CD4-positive, alpha-beta memory T cell (primary cell): ENCODE measurements at places on chromosomes 16 and 17. TPM values are rescaled to one million over a fixed set of nuclear protein-coding genes. Genes with fewer than 3 reads are reported as not detected.

FOXC2 gene
- not detected for total RNA-seq

- no peak for DNase-seq
These were observed 37.0 kb upstream of the CCDC182 start for GRCh38 chr17:57782062-57782490.

GRCh38 chr17:41784207-41784744 lies 2.2 kb downstream of the JUP start:
- no peak for DNase-seq

PMP22 gene
- total RNA-seq = 0.76 TPM

METTL22 gene
- 49.8 TPM for total RNA-seq

- DNase-seq = no peak
These were observed 26.1 kb downstream of the RCVRN start for GRCh38 chr17:9878786-9879525.

GRCh38 chr16:54282928-54283724 lies 3.5 kb downstream of the IRX3 start:
- DNase-seq = no peak

- no peak for DNase-seq
These were observed 1.7 kb upstream of the CCL1 start for GRCh38 chr17:34364751-34365150.

DNA sequence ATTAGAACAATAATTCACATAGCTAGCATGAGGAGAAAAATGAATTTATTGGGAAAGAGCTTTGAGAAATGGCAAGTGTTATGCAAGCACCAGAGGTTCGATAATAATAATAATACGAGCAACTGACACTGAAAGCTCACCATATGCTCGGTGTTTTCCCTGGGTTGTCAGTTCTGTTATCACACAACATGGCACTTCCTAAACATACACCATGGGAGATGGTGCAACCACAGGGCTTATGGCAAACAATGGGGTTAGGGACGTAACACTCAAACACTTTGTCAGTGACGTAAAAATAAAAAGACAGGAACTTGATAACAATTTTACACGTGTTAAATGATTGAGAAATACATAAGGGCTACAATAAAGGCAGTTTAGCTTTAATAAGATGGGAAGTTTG lies 23.7 kb downstream of the OR1D5 start:
- DNase-seq = no peak

PMFBP1 gene
- 0.73 TPM for total RNA-seq

DNA sequence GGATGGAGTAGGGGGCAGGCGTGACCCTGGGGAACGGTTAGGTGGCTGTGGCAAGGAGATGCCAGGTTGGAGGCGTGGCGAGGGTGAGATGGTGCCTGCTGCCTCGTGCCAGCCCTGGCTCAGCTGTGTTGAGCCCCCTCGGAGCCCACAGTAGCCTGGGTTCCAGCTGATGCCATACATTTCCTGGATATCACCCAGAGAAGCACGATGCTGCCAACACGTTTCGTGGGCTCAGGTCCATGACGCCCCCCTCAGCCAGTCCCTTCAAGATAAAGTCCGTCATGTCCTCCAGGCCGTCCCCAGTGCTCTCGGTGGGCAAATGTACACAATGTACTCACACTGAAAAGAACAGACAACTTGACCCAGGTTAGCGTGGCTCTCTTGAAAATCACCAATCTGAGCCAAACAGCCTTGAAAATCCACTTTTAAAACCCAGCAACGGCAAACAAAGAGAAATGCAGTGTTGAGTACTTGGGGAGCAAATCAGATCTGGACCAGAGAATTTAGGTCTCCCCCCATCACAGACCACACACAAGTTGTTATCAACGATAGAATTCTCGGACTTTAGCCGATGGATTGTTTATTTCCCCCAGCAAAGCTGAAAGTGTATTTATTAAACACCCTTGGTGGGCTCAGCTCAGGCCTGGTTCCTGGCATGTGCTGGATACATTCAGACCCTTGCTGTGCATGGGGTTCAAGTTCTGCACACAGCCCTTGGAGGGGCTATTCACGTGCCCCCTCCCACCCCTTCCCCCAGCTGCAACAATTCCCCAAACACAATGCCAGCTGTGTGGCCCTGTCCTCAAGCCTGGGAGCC lies 102.8 kb upstream of the PLCG2 start:
- no peak for DNase-seq

GRCh38 chr16:66984892-66985311 lies 3.5 kb upstream of the CES4A start:
- DNase-seq = no peak

DNA sequence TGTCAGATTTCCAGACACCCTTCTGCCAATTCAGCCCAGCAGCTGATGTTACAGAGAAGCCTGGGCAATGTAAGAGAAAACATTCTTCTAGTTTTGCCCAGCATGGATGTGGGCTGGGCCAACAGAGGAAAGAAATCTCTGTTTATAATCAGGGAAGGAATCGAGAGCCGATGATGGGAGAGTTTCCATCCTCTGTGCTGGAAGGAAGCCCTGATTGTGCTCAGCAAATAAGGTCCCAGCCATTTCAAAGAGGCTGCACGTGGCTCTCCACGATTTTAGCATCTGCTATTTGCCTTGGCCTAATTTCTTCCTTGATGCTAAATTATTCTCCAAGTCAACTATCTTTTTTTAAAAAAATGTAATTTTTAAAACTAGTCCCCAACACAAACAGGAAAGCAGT lies 70.0 kb downstream of the IRX6 start:
- no peak for DNase-seq

- no peak for DNase-seq
These were observed 59.9 kb downstream of the SEC14L1 start for GRCh38 chr17:77200711-77201110.

DNA sequence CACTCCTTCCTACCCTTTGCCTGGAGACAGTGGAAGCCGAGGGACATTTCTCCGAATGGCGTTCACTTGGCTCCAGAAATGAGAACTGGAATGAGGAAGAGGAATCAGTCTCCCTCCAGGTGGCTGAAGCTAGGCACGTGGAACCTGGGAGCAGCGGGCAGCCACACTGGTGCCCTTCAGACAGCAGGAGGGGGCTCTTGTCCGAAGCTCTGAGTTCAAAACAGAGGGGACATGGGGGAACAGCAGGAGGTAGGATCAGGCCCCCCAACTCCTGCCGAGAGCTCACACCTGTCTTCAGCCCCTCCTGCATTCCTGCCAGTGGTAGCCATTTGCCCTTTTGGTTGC lies 41.5 kb downstream of the TMEM235 start:
- no peak for DNase-seq

- DNase-seq = no peak
These were observed 613.5 kb downstream of the RBFOX1 start for GRCh38 chr16:7946142-7946541.

DNA sequence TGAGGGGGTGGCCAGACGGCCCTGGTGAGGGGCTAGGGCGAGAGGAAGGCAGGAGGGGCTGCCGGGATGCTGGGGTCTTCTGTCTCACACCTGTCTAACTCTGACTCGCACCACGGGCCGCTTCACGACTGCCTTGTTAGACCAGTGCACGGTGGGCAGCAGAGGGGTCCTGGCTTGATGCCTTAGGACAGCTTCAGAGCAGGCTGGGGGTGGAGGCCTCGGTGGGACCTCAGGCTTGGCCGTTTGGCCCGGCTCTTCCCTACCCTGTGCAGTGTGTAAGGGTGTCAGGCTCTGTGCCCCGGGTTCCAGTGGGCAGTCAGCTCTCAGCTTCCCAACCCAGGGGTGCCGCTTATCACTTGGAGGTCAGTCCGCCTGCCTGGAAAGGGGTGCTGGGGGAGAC lies 100.7 kb downstream of the OR1D5 start:
- DNase-seq = no peak

SOST gene
- not detected for total RNA-seq

RHBDL1 gene
- total RNA-seq = 2.4 TPM

MED13 gene
- 77.8 TPM for total RNA-seq

DNA sequence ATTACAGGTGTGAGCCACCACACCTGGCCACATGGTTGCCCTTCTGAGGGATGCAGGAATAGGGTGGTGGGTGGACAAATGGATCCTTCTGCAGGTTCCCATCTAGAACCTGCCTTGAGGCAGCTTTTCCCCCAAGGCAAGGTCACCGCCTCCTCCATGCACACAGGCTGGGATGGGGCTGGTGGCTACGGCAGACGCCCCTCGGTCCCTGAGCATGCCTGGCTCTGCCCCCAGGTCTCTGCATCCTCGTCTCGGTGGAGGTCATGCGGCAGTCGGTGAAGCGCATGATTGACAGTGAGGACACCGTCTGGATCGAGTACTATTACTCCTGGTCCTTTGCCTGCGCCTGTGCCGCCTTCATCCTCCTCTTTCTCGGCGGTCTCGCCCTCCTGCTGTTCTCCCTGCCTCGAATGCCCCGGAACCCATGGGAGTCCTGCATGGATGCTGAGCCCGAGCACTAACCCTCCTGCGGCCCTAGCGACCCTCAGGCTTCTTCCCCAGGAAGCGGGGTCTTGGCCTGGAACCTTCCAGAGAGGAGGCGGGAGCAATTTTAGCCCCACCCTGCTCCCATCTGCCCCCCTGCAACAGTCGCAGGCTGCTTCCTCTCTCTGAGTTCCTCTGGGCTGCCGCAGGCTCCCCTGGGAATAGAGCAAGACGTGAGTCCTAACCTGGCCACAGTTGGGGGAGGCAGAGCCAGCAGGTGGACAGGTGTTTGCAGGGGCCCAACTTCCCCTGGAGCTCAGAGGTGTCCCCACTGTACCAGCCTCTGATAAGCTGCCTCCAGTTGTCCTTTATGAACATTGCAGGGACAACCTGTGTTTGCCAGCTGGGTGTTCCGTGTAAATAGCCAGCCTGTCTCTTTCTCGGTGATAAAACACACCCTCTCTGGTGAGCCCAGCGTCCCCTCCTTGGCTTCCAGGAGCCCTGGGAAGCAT lies 11.7 kb downstream of the CACNG1 start:
- DNase-seq = no peak

CES4A gene
- total RNA-seq = 21.9 TPM

DNA sequence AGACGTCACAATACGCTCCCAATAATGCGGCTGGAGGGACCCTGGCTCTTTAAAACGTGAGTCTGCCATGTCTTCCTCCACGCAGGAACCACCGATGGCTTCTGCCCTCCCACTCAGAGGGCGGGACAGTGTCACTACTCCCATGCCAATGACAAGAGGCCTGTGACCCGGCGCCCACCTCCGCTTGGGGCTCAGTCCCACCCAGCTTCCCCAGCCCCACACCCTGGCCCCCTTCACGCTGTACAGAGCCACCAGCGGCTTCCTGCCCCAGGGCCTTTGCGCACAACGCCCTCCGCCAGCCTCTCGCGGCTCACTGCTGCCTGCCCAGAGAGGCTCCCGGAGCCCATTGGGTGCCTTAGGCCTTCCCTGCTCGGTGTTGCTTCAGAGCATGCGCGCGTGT lies 29.5 kb upstream of the ZNF469 start:
- no peak for DNase-seq

DNA sequence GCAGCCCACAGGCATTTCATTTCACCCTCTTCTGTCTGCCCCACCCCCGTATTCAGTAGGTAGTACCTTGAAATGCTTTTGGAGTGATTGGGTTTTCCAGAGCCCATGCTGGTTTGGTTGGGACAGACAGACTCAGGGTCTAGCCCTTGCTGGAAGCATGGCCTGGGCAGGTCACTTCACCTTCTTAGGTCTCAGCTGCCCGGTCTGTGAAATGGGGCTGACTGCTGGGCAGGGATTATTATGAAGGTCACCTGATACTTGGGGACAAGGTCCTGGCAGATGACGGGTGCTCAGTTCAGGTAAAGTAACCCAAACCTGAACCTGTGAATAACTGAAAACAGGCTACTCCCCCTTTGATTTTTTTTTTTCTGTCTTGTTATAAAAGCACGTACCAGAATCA lies 116.0 kb downstream of the CLEC16A start:
- DNase-seq = no peak

DNA sequence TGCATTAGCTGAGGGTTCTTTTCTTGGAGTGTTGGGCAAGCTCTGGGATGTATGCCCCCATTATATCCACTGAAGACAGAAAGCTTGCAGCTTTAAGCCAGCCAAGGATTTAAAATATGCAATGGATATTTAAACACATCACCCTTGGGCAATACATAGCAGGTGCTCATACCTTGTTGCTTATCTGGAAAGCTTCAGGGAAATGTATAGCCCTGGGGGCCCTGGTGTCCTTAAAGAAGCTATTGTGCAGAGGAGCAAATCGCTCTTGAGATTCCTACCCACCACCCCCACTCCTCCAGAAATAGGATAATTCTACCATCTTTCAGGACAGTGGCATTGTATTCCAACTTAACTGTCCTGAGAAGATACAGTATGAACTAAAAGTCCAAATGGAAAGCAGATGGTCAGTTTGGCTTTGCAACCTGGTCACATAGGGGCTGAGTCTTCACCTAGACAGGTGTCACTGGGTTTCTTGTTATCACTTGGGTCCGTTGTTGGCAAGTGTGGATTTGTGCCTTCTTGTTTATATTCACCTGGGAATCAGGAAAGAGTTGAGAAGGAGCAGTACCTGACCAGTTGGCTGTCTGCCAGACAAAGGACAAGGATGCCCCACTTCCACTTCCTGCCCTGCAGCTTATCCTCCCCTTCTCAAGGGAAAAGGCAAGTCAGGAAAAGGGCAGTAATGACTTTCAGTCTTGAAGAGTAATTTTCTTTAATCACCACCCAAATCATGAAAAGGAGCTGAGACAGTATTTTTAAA lies 3.4 kb downstream of the ANKRD40CL start:
- DNase-seq = no peak

GRCh38 chr16:46812781-46813540 lies 18.0 kb downstream of the C16orf87 start:
- DNase-seq = no peak

MYO15A gene
- total RNA-seq = 1.6 TPM

DNA sequence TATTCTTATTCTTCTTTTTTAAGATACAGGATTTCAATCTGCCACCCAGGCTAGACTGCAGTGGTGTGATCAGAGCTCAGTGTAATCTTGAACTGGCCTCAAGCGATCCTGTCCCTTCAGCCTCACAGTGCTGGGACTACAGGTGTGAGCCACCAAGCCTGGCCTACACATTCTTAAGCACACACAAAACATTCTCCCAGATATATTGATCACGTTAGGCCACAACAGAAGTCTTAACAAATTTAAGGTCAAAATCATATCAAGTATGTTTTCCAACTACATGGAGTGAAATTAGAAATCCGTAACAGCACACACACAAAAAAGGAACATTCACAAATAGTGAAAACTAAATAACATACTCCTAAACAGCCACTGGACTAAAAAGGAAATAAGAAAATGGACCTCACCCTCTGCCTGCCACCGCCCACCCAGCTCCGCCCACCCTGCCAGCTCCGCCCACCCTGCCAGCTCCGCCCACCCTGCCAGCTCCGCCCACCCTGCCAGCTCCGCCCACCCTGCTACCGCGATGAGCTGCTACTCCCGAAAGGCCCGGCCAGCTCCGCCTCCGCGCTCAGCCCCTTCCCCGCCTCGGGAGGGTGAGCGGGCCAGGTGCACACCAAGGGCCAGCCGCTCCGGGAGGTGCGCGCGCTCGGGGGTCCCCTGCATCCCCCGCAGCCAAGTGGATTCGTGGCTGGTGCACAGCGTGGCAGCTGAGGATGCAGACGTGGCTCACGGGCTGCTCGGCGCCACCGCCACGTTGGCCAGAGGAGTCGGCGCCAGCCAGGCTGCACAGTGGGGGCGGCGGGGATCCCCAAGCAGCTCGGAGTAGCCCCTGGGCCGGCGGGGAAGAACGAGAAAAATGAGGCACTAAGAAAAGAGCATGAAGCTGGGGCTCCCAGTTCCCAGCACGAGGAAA lies 41.2 kb downstream of the C16orf87 start:
- DNase-seq = peak; percentile 81

TNFRSF13B gene
- not detected for total RNA-seq
